ENCODE measurements at places on chromosomes 6 and 20. TPM values are rescaled to one million over a fixed set of nuclear protein-coding genes. Genes with fewer than 3 reads are reported as not detected.

Gene SLC17A3
- 0.86 TPM for total RNA-seq

Gene PRR18
- 0.11 TPM for total RNA-seq

Gene SLC26A8
- not detected for total RNA-seq

Gene PRICKLE4
- total RNA-seq = 0.81 TPM

Gene SIRPD
- not detected for total RNA-seq

Gene HUS1B
- total RNA-seq = 0.38 TPM

Gene TP53TG5
- total RNA-seq = not detected

Gene CD93
- total RNA-seq = 0.02 TPM

Gene SYNE1
- 21.8 TPM for total RNA-seq

Gene TSBP1
- not detected for total RNA-seq

Gene ZGPAT
- 29.4 TPM for total RNA-seq
